ENCODE measurements at places on chromosomes 12 and 14.

DNA sequence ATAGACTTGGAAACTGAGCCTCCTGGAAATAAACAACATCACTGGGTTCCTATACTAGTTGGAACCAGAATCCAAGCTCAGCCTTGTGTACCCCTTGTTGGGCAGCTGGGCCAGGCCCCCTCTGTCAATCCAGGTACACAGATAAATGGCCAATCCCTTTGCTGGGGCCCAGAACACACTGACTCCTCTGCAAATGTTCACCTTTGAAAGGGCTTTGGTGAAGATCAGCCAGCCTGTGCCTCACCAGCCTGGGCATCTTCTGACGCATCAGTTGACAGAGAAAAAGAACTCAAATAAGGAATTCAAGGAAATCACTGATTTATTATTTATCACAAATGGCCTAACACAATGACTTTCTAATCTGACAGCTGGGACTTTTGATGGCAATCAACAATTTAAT lies 1090.2 kb downstream of the BCL11B start:
- no peak for DNase-seq

- DNase-seq, result no peak
These were observed 34.4 kb downstream of the RAD52 start for GRCh38 chr12:915090-915489.

- no peak for DNase-seq
These were observed 15.1 kb downstream of the PPM1H start for GRCh38 chr12:62919838-62920237.

DNA sequence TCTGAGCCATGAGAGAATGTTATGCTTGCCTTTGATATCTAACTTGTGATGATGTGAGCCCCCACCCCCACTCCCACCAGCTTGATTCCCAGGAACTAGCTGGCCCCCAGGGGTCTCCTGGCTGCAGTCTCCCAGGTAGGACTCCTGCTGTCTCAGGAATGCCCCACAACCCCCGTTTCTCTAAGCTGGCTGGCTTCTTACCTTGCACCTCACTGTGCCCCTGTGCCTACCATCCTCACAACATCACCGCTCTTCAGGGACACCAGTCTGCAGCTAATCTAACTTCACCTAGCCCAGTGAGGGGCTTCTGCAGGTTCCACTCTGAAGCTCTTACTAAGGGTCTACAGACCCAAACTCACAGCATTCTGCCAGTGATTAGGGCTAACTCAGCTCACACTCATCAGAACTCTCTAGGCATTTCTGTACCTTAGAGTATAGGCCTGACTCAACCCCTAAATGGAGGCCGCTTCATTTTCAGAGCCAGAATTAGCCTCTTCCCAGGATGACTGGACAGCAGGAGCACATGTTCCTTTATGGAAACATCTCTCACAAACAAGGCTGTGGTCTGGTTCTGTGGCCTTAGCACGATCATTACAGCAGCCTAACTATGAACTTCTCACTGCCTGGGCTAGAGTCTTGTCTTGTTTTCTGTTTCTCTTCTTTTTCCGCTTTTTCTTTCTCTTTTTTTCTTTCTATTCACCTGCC lies 72.8 kb upstream of the IFNG-AS1 start:
- no peak for DNase-seq

- no peak for DNase-seq
These were observed 68.0 kb upstream of the IFNG-AS1 start for GRCh38 chr12:67921286-67921685.

- no peak for DNase-seq
These were observed 16.6 kb upstream of the IFI27L2 start for GRCh38 chr14:94145902-94146527.

DNA sequence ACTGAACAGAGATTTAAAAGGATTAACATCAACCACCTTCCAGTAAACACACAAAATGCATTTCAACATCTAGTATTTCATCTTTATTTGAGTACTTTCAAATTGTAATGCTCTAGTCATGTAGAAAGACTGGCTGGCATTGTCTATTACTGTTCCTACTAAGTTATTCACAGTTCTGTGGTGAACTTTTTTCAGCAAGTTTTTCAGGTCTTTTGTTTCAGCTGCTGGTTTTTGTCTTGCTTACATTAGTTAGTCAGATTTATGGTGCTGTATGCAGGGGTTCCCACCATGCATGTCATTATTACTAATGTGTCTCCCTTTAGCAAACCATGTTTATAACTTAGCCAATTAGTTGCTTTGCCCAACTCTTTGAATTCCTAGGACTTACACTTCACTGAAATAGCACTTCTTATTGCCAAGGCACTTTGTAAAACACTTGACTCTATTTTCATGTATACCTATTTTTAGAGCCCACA lies 253.4 kb upstream of the KITLG start:
- DNase-seq, result no peak

GRCh38 chr12:130945786-130946492 lies 7.8 kb upstream of the ADGRD1 start:
- no peak for DNase-seq

Measured in activated naive CD4-positive, alpha-beta T cell treated with Interleukin-2 at 50 U/mL for 16 hours (primary cell).